ENCODE measurements at places on chromosomes 5 and 9.

- DNase-seq, result no peak
Measured at GRCh38 chr5:61766141-61766540, 434.1 kb downstream of the ZSWIM6 start.

DNA sequence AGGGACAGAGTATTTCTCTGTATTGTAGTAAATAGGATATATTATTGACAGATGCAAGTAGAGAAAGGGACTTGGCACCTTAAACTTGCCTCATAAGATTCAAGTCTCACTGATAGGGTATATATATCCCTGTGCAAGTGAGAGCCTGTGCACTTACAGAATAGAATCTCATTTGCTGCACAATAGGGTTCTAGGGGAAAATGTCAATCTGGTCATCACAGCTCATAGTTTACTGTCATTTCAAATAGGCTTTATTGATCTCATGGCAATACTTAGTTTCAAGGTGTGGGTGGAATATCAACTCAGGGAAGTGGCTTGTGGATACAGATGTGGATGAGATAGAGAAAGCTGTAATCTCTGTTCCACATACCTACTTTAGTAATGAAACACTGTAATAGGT, 42.3 kb downstream of the TGFBR1 start:
- no peak for DNase-seq

- no peak for DNase-seq
Measured at GRCh38 chr5:135916638-135917263, 21.1 kb upstream of the IL9 start.

- no peak for DNase-seq
Measured at GRCh38 chr5:113578091-113578490, 64.6 kb downstream of the YTHDC2 start.

- DNase-seq, result no peak
Measured at GRCh38 chr5:137344723-137345322, 154.3 kb downstream of the SPOCK1 start.

GRCh38 chr5:139561655-139562451, 714 bp downstream of the UBE2D2 start:
- no peak for DNase-seq

GRCh38 chr5:157143127-157143971, 684 bp upstream of the MED7 start:
- DNase-seq, result no peak

GRCh38 chr9:37939575-37940095, 35.7 kb upstream of the SLC25A51 start:
- no peak for DNase-seq

DNA sequence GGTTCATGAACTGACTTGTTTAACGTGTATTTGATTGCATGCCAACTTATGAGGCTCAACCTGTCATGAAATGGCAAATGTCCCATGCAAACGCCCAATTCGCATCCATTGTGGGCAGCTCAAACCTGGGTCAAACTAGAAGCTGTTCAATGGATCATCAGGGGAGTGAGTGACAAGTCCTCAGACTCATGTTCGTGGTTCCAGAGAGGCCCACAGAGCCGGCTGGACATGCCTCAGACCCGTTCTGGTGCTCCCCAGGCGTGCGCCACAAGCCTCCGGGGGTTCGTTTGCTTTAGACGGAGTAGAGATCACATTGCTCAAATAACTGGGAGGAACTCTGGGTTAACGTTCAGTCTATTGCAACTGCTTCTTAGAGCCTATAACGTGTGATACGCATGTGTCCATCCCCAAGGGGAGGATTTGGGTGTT, 15.0 kb downstream of the GFI1B start:
- DNase-seq, result no peak

DNA sequence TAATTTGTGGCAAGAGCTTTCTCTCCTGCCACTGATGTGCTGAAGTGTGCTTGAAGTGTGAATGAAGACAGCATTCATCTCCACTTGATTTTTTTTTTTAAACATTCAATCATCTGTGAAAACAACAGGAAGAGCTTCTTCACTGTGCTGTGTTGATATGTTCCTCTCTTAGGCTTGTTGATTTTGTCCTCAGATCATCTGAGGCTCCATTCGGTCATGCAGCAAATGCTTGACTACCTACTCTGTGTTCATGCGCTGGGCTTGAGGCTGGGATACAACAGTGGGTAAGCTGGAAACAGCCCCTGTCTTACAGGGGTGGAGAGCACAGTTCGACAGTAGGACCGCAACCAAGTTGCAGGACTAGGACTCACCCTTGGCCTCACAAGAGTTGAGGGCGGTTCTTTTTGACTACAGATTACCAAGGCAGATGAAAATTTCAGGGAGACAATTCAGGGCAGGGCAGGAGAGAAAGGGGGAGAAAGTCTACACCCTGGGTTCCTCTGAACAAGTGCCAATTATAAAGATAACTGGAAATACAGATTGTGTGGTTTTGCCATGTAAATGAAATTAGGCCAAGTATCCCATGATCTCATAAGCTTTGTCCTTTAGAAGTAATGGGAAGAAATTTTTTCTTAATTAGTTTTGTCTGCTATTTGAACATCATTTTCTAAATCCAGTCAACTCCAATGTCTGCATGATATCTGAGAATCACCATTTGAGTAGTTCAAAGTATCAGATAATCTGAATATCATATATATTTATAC, 31.0 kb upstream of the F2R start:
- DNase-seq, result no peak

GRCh38 chr9:89543621-89544278, 45.8 kb upstream of the SEMA4D start:
- DNase-seq, result no peak

DNA sequence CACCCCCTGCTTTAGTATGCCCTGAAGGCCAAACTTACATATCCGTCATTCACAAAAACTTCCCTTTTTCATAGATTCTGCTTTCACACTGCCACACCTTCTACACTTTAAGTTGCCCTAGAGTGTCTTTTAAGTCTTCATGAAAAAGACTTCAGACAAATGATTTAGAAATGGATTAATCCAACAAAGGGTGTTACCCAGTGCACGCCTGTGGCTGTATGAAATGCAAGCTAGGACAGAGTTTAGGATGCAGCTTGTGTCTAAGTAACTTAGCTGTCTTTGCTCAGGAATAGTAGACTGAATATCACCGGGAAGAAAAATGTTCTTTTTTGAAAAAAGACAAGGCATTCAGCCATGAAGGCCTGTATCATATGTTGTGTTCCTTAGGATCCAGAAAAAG, 210.0 kb downstream of the MPDZ start:
- DNase-seq, result no peak

DNA sequence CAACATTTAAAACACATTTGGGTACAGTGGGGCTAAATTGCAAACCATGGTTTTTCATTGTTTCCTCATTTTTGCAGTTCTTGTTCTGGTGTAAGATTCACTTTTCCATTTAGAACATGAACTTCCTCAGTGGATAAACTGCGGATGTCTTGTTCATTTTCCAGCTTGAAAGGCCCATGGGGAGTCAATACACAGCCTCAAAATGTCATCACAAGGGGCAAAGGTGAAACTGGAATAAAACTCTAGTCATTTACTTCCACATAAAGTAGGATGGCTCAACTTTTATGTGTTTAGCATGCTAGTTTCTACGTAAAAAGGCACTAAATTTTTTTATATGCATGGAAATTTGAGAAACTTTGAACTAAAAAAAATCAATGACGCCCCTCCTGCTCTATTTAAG, 718.8 kb downstream of the TLR4 start:
- no peak for DNase-seq

GRCh38 chr5:133685402-133686018, 73.2 kb upstream of the FSTL4 start:
- DNase-seq, result no peak

- no peak for DNase-seq
Measured at GRCh38 chr9:122134822-122135528, 24.6 kb downstream of the NDUFA8 start.
